Ureter (tissue), 1 donor: ENCODE measurements at places on chromosomes 5 and 9. TPM values are rescaled to one million over a fixed set of nuclear protein-coding genes. Genes with fewer than 3 reads are reported as not detected.

GRCh38 chr9:4798281-4799032 is 5.7 kb downstream of the RCL1 start:
- no peak for DNase-seq

PCDHGA7 gene
- total RNA-seq: 5.8 TPM

GRCh38 chr9:89817151-89817950 is 212.5 kb downstream of the GADD45G start:
- DNase-seq: peak; percentile 62

PCDHB10 gene
- 2.5 TPM for total RNA-seq

GRCh38 chr9:78612091-78612490 is 315.2 kb downstream of the PSAT1 start:
- no peak for DNase-seq

GRCh38 chr9:117412841-117413240 is 2.0 kb downstream of the ASTN2 start:
- DNase-seq: no peak

DNA sequence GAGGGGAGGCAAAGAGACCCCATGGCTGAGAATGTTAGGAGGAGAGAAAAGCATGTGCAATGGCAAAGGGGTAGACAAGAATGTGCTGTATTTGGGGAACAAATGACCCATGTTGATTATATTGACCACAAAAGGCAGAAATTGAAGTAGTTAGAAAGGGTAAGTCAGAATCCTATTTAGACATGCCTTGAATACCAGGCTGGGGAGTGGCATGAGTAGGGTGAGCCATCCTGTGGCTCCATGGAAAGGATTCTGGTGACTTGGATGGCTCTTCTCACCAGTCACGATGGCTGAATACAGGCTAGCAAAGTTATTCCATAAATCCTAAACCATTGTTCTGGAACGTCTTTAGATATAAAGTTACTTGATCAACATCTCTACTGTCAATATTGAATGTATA is 73.4 kb upstream of the MEF2C start:
- DNase-seq: no peak

SLIT3 gene
- total RNA-seq: 67.0 TPM

DNA sequence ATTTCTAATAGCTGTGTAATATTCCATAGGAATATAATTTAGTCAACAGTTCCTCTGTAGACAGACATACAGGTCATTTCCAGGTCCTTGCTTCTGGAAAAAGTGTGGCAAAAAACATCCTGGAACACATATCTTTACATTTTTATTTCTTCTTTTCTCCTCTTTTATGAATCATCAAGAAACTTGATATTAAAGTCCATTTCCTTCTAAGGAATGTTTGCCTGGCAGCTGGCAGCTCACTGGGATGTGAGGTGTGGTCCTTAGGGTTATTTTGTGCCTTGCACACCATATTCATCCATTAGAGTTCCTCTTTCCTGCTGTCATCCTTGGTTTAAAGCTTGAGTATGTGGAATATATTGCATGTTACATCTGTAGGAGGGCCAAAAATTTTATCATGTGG is 122.0 kb downstream of the GALNT10 start:
- DNase-seq: no peak

DNA sequence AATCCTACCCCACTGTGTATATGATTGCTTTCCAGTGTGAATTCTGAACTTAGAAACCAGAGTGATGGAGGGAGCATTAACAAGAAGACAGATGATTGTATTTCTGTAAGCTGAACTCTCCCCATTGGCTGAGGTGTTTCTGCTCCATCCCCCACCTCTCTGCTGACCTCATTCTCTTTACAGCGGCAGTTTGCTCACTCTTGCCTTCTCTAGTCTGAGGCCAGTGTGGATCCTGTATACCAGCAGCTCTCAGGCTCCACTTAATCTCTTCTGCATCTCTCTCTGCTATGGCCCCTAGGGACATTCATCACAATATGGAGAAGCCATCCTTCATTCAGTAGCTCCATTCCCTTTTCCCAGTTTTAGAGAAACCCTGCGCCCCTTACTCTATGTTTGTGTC is 358.8 kb downstream of the MAN2A1 start:
- no peak for DNase-seq

GRCh38 chr9:2302606-2303005 is 287.5 kb downstream of the SMARCA2 start:
- no peak for DNase-seq

GRCh38 chr5:173960986-173961385 is 28.0 kb upstream of the C5orf47 start:
- DNase-seq: no peak
